ENCODE measurements at places on chromosomes 7 and 10. TPM values are rescaled to one million over a fixed set of nuclear protein-coding genes. Genes with fewer than 3 reads are reported as not detected.

- no peak overlapping the region for H3K4me3 ChIP-seq
- H3K4me1 ChIP-seq = no peaks in the 10 kb centered on the region
Observed at GRCh38 chr10:13247246-13247645, 13.1 kb upstream of the UCMA start.

- H3K36me3 ChIP-seq = no peaks in the 10 kb centered on the region
- DNase-seq = no peak
- no peaks in the 10 kb centered on the region for H3K27me3 ChIP-seq
- no peak overlapping the region for H3K4me3 ChIP-seq
- no peaks in the 10 kb centered on the region for H3K4me1 ChIP-seq
- no peak overlapping the region for H3K27ac ChIP-seq
Observed at GRCh38 chr7:154676422-154677073, 326.4 kb downstream of the PAXIP1 start.

- H3K27ac ChIP-seq = no peak overlapping the region
- no peaks in the 10 kb centered on the region for H3K4me1 ChIP-seq
- DNase-seq = no peak
Observed at GRCh38 chr7:108724251-108725100, 154.8 kb downstream of the DNAJB9 start.

C10orf67 gene
- total RNA-seq = not detected

DNA sequence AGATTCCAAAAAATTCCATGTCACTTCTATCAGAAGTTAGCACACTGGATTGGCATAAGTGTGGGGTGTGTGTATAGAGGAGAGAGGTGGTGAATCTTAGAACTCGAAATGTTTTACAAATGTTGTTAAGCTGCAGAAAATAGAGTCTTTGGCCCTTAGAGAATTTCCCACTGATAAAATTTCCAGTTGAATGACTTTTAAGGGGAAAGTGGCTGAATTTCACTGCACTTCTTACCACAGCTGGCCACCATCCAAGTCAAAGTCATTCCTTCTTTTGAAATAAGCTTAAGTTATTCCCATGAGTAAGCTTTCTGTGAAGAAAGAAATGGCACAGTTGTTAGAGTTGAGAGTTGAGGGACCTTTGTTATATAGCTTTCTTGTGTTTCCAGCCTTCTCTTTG lies 13.9 kb downstream of the VCL start:
- no peaks in the 10 kb centered on the region for H3K36me3 ChIP-seq
- H3K27me3 ChIP-seq = no peaks in the 10 kb centered on the region
- H3K4me1 ChIP-seq = peaks cover 16% of the 10 kb centered on the region
- H3K4me3 ChIP-seq = no peak overlapping the region
- no peak overlapping the region for H3K27ac ChIP-seq
- DNase-seq = no peak

- H3K36me3 ChIP-seq = no peaks in the 10 kb centered on the region
- no peak for DNase-seq
- H3K4me3 ChIP-seq = no peak overlapping the region
- H3K27ac ChIP-seq = no peak overlapping the region
- H3K4me1 ChIP-seq = no peaks in the 10 kb centered on the region
Observed at GRCh38 chr10:36183726-36184125, 541.6 kb upstream of the FZD8 start.

- no peak for DNase-seq
- H3K36me3 ChIP-seq = peaks cover 4% of the 10 kb centered on the region
- peaks cover 6% of the 10 kb centered on the region for H3K4me1 ChIP-seq
- H3K27me3 ChIP-seq = peaks cover 8% of the 10 kb centered on the region
Observed at GRCh38 chr10:96125142-96125515, 5.0 kb upstream of the ZNF518A start.

GRCh38 chr10:91683975-91684374 lies 51.1 kb upstream of the PPP1R3C start:
- no peak for DNase-seq
- H3K4me3 ChIP-seq = no peak overlapping the region
- H3K4me1 ChIP-seq = no peaks in the 10 kb centered on the region
- no peaks in the 10 kb centered on the region for H3K27me3 ChIP-seq
- H3K36me3 ChIP-seq = no peaks in the 10 kb centered on the region

PKD2L1 gene
- total RNA-seq = not detected

- H3K4me1 ChIP-seq = no peaks in the 10 kb centered on the region
- H3K27me3 ChIP-seq = no peaks in the 10 kb centered on the region
- H3K27ac ChIP-seq = no peak overlapping the region
- no peak overlapping the region for H3K4me3 ChIP-seq
Observed at GRCh38 chr10:83127942-83128575, 1011.2 kb upstream of the GHITM start.

HKDC1 gene
- total RNA-seq = 3.8 TPM

GRCh38 chr10:79244841-79245504 lies 102.3 kb upstream of the PPIF start:
- H3K4me3 ChIP-seq = peak overlapping the region; percentile 51
- H3K4me1 ChIP-seq = peaks cover 60% of the 10 kb centered on the region
- no peaks in the 10 kb centered on the region for H3K36me3 ChIP-seq
- no peaks in the 10 kb centered on the region for H3K27me3 ChIP-seq
- DNase-seq = peak; percentile 27

GRCh38 chr7:151688236-151688780 lies 168.6 kb upstream of the RHEB start:
- H3K27ac ChIP-seq = no peak overlapping the region
- DNase-seq = no peak
- H3K4me1 ChIP-seq = no peaks in the 10 kb centered on the region
- H3K36me3 ChIP-seq = peaks cover 7% of the 10 kb centered on the region
- no peaks in the 10 kb centered on the region for H3K27me3 ChIP-seq

GRCh38 chr10:102335184-102335583 lies 60.3 kb upstream of the NFKB2 start:
- H3K4me1 ChIP-seq = no peaks in the 10 kb centered on the region
- no peak overlapping the region for H3K4me3 ChIP-seq
- no peaks in the 10 kb centered on the region for H3K27me3 ChIP-seq
- H3K36me3 ChIP-seq = no peaks in the 10 kb centered on the region

DNA sequence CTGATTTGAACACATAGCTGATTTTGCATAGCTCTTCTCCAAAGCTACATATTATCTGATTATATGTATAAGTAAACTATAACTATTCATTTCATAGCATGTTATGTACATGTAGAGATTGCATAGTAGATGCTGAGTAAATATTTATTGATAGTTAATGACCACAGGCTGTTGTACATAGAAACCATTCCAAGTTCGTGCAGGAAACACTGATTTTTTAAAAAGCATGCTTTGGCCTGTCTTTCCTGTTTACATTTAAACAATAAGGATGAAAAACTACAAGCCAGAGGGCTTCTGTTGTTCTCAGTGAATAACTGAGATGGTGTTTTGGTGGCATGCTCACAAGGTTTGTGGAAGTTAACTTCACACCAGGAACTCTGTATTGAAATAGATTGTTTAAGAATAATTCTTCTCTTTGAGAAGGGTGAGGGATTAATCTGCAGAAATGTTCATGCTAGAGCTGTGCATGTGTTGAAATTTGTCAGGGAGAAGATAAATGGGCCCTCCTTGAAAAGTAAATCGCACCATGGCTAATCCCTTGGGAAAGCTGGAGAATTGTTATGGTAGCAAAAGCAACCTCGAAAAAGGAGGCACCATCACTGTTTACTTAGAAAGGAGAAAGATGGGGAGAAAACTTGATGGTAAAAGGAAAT lies 120.2 kb upstream of the SP8 start:
- H3K36me3 ChIP-seq = no peaks in the 10 kb centered on the region
- no peak overlapping the region for H3K4me3 ChIP-seq
- H3K27me3 ChIP-seq = no peaks in the 10 kb centered on the region
- no peak for DNase-seq

DNA sequence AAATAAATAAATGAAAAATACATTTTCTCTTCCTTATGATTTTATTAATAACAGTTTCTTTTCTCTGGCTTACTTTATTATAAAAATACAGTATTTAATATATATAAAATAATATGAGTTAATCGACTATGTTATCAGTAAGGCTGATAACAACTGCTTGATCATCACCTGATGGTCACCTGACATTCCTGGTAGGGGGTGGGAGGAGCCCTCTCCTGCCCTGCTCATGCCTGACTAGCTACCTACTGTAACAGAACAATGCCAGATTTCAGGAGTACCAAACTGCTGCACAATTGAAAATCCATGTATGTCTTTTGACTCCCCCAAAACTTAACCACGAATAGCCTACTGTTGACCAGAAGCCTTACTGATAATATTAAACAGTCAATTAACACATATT lies 1.3 kb upstream of the APBB1IP start:
- H3K4me3 ChIP-seq = no peak overlapping the region
- H3K36me3 ChIP-seq = no peaks in the 10 kb centered on the region
- H3K27me3 ChIP-seq = no peaks in the 10 kb centered on the region

GRCh38 chr7:36153571-36154097 lies 580 bp downstream of the EEPD1 start:
- H3K4me3 ChIP-seq = peak overlapping the region; percentile 72
- H3K4me1 ChIP-seq = peaks cover 16% of the 10 kb centered on the region
- DNase-seq = peak; percentile 15
- peak overlapping the region; percentile 73 for H3K27ac ChIP-seq

SCIN gene
- 0.39 TPM for total RNA-seq

GSDME gene
- 0.69 TPM for total RNA-seq

DNA sequence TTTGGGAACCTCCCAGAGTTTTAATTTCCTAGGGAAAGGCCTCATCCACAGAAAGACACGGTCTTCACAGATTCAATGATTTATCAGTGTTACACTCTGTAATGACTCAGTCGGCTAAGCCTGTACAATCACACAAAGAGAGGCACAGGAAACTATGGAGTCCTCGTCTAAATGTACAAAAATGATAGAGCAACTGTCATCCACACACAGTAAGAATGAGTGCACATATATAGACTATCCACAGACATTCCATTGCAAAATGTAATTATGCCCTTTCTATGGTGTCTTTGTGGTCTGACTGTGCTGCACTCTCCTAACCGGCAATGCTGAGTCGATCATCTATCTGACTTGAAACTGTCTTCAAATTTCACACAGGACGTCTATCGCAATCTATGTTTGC lies 3.5 kb upstream of the NAMPT start:
- H3K36me3 ChIP-seq = no peaks in the 10 kb centered on the region
- no peak overlapping the region for H3K4me3 ChIP-seq
- DNase-seq = no peak
- H3K27ac ChIP-seq = no peak overlapping the region
- H3K27me3 ChIP-seq = no peaks in the 10 kb centered on the region
- H3K4me1 ChIP-seq = peaks cover 10% of the 10 kb centered on the region

BAMBI gene
- total RNA-seq = not detected

- no peak overlapping the region for H3K27ac ChIP-seq
- H3K27me3 ChIP-seq = no peaks in the 10 kb centered on the region
- DNase-seq = no peak
- no peaks in the 10 kb centered on the region for H3K36me3 ChIP-seq
- H3K4me1 ChIP-seq = no peaks in the 10 kb centered on the region
- H3K4me3 ChIP-seq = no peak overlapping the region
Observed at GRCh38 chr10:42475168-42476098, 162.9 kb downstream of the ZNF33B start.

Measured in naive thymus-derived CD4-positive, alpha-beta T cell (primary cell).